ENCODE measurements at places on chromosomes 16 and 17. TPM values are rescaled to one million over a fixed set of nuclear protein-coding genes. Genes with fewer than 3 reads are reported as not detected.

KRT222 gene
- polyA plus RNA-seq = 0.13 TPM

TEX14 gene
- 2.1 TPM for polyA plus RNA-seq

PIK3R5 gene
- 1.3 TPM for polyA plus RNA-seq

INCA1 gene
- 5.0 TPM for polyA plus RNA-seq

Data from forelimb muscle (tissue), 1 donor.